ENCODE measurements at places on chromosomes 11 and 22. TPM values are rescaled to one million over a fixed set of nuclear protein-coding genes. Genes with fewer than 3 reads are reported as not detected.

DNA sequence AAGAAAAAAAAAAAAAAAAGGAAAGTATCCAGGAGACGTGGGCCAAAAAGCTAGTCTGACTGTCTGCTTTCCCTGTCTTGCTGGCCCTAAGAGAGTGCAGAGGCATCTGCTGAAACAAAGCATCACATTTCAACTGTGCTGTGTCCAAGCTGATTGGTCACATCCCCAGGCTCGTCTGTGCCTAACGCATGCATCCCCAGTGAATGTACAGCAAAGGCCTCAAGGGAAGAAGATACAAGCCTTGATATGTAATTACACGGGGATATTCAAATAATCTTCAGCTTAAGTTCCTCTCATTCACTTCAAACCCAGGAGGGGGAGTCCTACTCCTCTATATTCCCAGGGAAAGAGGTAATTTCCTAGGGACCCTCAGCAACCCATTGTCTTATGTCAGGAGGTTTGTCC, 5.4 kb upstream of the SORL1 start:
- peak; percentile 37 for DNase-seq

The SEC14L2 gene
- 5.1 TPM for total RNA-seq

- no peak for DNase-seq
Observed at GRCh38 chr11:11640152-11640551, 18.3 kb upstream of the GALNT18 start.

GRCh38 chr11:14018441-14018840, 55.9 kb downstream of the SPON1 start:
- no peak for DNase-seq

- DNase-seq, result no peak
Observed at GRCh38 chr11:6607190-6607795, 3.7 kb downstream of the ILK start.

DNA sequence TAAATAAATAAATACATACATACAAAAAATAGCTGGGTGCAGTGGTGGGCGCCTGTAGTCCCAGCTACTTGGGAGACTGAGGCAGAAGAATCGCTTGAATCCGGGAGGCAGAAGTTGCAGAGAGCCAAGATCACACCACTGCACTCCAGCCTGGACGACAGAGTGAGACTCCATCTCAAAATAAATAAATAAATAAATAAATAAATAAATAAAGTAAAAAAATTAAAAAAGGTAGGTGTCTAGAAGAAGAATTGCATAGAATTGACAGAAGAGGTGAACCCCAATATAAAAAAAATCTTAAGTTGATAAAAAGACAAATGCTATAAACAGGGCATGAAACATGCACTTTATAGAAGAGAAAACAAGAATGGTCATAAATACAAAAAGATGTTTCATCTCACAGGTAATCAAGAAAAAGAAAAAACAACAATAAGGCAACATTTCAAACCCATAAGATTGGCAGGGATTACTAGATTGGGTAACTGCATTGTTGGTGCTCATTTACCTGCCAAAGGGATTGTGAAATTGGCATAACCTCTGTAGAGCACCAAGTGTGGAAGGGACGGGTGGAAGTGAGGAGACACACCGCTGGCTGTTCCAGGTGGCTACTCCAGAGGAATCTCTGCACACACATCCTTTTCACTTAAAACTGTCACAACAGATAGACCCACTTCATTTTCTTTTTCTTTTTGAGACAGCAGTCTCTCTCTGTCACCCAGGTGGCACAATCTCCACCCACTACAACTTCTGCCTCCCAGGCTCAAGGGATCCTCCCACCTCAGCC, 44.7 kb downstream of the NF2 start:
- DNase-seq, result no peak

- DNase-seq, result no peak
Observed at GRCh38 chr11:128420951-128421350, 166.4 kb downstream of the ETS1 start.

- no peak for DNase-seq
Observed at GRCh38 chr22:46635756-46636155, 15.6 kb downstream of the GRAMD4 start.

GRCh38 chr22:31509061-31509762, 12.9 kb downstream of the SFI1 start:
- no peak for DNase-seq

GRCh38 chr11:17855531-17856290, 121.1 kb downstream of the KCNC1 start:
- DNase-seq, result no peak

- DNase-seq, result no peak
Observed at GRCh38 chr11:44944181-44944852, 6.4 kb downstream of the TP53I11 start.

DNA sequence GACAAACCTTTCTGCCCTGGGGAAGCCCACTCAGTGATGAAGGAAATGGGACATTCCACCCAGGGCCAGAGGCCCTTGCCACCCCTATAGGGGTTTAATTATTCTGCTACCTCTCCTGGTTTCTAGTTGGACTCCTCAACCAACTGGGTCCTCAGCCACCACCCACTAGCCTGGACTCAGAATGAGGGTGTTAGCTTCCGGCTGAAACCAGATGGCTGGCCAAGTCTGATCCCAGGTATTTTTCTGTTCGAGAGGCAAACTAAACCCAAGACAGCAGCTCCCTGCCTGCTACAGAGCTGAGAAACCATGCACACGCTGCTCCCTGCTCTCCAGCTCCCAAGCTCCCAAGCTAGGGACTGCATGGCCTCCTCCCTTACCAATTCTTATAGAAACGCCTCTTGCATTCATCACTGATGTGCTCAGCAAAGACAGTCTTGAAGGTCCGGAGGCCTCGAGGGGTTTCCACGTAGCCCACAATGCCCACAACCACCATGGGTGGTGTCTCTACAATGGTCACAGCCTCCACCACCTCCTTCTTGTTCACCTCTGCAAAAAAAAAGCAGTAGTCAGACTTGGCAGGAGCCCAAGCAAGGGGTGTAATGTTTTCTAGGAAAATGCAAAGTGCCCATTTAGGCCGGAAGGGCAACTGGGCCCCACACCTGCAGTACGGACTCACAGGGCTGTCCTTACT, 2.2 kb downstream of the RPL3 start:
- DNase-seq, result no peak

The ANKK1 gene
- total RNA-seq, result 1.6 TPM

DNA sequence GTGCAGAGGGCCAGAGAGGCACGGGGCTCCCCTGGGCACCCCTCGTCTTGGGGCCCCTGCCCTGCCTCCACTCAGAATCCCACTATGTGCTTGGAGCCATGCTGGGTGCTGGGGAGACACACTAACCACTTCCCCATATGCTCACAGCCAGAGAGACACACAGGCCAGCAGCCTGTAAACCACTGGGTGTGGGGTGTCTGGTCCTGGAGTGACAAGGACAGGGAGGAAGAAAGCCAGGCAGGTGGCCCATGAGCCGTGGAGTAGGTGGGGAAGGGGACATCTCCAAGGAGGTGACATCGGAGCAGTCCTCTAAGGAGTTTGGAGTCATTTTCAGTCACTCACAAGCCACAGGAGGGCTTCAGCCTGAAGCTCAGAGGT, 58.9 kb downstream of the CDKN1C start:
- DNase-seq, result no peak

The SERHL2 gene
- total RNA-seq, result 3.1 TPM

Measured in skin of body (tissue), 3 donors.